Thoracic aorta (tissue), 2 donors: ENCODE measurements at places on chromosomes 5 and 9.

DNA sequence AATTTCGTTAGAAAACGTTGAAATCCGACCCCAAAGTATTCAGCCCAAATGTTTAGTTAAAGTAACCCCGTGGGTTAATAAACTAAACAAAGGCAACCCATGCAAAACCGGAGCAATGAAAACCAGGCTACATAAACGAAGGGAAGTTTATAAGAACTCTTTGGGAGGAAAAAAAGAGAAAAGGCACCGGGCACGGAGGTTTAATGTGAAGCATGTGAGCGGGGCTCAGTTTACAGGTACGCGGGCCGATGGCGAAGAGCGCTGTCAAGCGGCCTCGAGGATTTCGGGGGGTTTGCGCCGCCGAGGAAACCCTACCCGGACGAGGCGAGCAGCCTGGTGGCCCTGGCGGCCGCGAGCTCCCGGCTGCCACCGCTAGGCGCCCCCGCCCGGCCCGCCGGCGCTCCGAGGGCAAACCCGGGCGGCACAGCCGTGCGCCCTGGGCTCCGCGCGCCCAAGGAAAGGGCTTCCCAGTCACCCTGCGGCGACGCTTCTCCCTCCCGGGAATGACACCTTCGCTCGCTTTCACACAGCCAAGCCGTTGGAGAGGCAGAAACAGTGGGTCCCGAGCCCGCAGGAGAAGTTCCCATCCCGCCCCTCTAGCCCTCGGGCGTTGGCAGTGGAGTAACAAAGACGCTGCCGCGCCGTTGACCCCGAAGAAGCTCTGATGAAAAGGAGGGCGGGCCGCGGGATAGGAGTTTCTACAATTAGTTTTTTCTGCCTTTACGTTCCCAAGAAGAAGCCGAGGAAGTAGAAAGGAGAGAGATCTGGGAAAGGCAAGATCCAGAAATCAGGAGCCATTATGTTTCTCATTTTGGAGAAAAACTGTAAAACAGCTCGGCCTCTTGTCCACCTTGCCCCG, 126.0 kb downstream of the TMEM174 start:
- no peak for DNase-seq

GRCh38 chr9:123550012-123550411, 194.0 kb downstream of the CRB2 start:
- no peak for DNase-seq

GRCh38 chr5:108516785-108517184, 134.9 kb upstream of the FBXL17 start:
- no peak for DNase-seq

DNA sequence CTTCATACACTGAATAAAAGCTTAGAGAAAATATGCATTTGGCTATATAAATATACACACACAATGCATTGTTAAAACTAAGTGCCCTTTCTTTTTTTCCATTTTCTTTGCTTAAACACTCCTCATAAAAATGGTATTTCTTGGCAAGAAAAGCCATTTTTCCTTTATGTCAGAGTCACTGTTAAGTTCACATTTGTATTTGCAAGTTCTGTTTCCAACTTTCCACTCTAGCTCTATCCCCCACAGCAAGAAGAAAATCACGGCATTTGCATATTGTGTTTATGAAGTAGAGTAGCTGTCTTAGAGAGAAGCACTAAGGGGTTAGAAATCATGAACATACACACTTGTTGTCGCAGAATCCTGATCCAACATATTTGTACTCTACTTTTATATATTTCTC, 662.1 kb upstream of the MEF2C start:
- no peak for DNase-seq

GRCh38 chr5:161378701-161379100, 167.8 kb downstream of the GABRB2 start:
- DNase-seq, result no peak

GRCh38 chr9:78118742-78119473, 87.3 kb upstream of the GNAQ start:
- no peak for DNase-seq

DNA sequence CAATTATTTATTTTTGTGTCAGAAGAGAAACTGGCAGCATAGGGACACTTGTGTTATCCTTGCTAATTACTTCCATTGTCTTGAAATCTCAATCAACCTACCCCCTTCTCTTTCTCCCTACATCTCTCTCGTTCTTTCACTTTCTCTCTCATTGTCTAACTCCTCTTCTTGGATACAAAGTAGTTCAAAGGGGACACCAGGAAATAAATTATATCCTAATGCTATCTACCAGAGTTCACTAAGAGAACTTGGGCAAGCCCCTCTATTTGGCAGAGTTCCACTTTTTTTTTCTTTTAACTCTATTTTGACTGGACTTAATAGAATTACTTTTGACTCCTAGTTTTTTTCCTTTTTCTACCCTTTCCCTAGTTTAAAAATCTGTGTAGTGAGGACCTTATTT, 102.2 kb downstream of the MEF2C start:
- no peak for DNase-seq

DNA sequence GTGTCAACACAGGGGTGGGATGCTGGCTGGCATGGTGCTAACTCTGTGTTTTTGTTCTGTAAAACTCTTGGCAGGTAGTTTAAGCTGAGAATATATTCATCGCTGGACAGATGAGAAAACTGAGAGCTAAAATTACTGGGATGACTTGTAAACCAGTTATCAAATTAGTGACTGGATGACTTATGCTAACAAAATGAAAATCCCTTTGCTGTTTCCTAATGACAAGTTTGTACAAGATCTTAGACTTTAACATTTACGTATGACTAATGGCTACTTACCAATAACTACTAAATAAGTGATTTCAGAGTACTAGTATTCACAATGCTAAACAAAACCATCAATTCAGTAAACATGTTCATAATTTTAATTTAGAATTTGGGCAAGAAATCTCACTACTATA, 854.8 kb upstream of the ARRDC3 start:
- DNase-seq, result no peak

DNA sequence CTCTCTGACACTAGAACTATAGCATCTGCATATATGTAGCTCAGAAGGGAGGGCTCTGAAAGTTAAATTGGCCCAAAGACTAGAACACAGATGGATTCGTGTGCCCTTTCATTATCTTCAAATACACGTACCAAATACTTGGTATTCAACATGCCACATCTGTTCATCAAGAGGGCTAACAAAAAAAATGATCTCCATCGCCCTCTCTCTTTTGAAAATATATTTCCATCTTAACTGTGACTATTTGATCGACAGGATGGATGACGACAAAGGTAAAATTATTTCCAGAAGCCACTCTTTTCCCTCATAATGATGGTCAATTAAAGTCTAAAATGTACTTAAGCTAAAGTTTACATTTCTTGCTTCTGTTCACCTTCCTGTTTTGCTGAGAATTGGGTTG, 77.0 kb downstream of the SEMA6A start:
- no peak for DNase-seq

GRCh38 chr9:38154501-38155421, 85.7 kb upstream of the SHB start:
- no peak for DNase-seq

DNA sequence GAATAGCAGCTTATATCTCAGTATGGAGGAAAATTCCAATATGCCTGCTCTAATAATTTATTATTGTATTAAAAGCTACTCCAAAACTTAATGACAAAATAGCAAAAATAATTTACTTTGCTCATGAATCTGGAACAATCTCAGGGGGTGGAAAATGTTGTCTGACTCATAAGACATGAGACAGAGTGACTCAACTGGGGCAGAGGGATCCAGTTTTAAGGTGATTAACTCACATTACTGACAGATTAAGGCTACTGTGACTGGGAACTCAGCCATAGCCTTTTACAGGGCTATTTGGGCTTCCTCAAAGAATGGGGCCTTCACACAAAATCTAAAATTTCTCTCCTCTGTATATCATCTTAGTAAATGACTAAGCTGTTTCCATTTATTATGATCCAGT, 1172.9 kb downstream of the CDH12 start:
- DNase-seq, result no peak
